ENCODE measurements at places on chromosomes 6 and 20.

- no peak for DNase-seq
Measured at GRCh38 chr6:28607990-28608389, 82.3 kb downstream of the GPX5 start.

DNA sequence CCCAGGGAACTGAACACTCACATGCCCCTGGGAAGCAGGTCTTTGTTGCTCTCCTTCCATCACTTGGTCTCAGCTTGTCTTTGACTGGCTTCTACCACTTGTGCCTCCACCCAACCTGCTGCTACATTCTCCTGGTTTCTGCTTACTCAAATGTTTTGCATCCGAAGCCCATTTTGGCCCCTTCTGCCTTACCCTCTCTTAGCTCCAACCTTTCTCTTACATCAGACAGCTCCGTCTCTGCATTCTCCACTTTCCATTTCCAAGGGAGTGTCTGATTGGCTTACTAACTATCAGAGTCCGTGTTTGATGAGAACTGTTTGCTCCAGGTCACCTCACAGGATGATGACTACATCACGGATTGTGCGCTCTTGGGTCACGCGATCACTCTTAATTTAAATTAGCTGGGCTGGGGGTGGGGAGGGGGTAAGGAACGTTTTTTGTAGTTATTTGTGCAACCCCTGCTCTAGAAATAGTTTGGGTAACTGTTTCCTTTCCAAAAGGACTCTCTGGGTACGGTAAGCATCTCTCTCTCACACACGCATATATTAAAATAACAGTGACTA lies 844 bp upstream of the ABRACL start:
- DNase-seq: peak; percentile 67

DNA sequence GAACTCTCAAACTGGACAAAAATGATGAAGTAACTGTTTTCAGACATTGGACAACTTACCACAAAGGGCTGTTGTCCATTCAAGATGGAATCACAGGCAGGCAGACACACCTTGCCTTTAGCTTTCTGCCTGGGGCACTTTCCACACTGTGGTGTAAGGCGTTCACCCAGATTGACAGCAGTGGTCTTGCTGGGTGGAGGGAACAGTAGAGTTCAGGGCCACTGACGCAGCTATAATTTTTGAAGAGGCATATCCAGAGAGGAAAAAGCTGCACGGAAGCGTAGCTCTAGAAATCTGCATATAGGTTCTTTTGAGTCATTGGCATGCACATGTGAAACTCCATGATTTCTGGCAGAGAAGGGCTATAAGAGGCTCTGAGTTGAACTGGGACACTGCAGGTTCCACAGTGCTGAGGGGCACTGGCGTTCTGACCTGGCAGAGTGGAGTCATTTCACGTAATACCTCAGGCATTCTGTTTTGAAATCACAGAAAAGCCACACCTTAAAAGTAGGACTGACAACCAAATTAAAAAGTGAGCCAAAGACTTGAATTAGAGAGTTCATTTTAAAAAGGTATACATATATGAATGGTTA lies 105.0 kb upstream of the EDN1 start:
- DNase-seq: no peak

- DNase-seq: no peak
Measured at GRCh38 chr6:8181951-8182845, 79.8 kb upstream of the EEF1E1 start.

DNA sequence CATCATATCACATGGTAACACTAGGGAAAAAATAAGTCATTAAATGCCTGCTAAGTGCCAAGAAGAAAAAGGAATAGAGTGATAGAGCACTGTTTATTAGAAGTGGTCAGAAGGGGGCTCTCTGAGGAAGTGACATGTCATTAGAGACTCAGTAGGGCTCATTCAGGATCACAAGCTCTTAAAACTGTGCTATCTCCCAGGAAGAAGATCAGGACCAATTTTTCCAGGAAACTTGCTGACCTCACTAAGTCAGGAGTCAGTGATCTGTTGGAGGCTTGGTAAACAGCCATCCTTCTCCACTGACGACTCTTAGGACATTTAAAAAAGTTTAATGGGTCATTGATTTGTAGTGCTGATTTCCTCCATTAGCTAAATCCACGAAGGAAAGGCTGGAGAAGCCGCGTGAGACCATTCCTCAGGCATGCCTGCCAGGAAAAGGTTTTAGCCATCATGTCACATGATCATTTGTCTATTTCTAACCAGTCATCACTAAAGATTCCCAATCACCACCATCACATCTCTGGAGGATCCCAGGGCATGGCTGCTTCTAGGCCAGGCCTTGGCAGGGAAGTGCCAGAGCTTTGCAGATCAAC lies 5.9 kb upstream of the PTPN1 start:
- no peak for DNase-seq

GRCh38 chr6:123094795-123095194 lies 98.8 kb downstream of the CLVS2 start:
- DNase-seq: no peak

- no peak for DNase-seq
Measured at GRCh38 chr6:13247627-13248026, 80.7 kb downstream of the TBC1D7 start.

DNA sequence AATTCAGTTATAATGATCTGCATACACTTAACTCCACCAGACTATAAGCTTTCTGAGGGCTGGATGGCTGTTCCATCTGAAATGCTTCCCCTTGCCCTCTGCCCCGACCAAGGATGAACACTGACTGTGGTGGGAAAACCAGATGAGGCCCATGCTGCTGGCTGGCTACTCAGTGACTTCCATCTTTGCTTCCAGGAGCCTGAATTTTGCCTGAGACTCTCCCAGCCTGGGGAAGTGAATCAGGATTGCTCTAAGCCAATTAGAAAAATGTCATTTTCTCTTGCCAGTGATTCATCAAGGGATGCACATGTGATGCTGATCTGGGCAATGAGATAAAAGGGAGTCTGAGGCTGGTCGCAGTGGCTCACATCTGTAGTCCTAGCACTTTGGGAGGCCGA lies 1.7 kb upstream of the TOMM34 start:
- no peak for DNase-seq

DNA sequence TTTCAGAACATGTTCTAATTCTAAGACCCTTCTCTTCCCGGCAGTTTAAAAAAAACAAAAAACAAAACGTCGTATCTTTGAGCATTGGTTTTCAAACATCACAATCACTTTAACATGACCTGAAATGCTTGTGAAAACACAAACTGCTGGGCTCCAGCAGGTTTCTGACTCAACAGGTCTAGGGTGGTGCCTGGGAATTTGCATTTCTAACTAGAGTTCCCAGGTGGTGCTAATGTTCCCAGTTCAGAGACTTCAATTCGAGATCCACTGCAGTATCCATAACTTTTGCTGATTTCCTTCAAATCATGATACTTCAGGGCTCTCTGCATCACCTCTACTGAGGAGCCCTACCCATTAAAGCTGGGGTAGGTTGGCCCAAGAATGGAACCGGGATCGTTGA lies 850 bp upstream of the SMPDL3A start:
- DNase-seq: no peak

- DNase-seq: no peak
Measured at GRCh38 chr6:148793721-148794120, 46.9 kb downstream of the UST start.
